Dermis microvascular lymphatic vessel endothelial cell (primary cell): ENCODE measurements at places on chromosomes 5 and 9.

- DNase-seq, result no peak
Measured at GRCh38 chr5:160419458-160420330, 813 bp upstream of the SLU7 start.

DNA sequence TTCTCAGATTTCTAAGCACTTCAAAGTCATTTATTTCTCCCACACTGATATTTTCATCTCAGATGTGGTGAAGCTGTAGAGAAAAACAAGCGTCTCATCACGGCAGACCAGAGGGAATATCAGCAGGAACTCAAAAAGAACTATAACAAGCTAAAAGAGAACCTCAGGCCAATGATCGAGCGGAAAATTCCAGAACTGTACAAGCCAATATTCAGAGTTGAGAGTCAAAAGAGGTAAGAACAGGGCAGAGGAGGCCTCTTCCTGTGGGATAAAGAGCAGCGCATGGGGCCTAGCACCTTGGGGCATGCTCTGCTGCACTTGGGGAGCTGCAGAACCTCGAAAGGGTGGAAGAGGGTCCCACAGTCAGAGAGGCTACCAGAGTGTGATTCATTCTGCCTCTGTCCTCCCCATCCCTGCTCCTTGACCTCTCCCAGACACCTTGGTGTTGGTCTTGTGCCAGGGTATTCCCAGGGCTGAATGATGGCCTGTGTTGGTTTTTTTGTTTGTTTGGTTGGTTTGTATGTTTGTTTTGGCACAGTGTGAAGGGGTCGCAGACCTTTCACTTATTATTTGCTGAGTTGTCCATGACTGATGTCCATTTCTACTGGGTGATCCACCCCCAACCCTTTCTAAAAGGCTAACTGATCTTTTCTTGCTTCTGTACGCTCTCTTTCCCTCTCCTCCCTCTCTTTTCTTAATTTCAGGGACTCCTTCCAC, 248.9 kb downstream of the DOCK8 start:
- DNase-seq, result peak; percentile 41

- DNase-seq, result no peak
Measured at GRCh38 chr9:91775708-91776028, 174.4 kb downstream of the ROR2 start.

GRCh38 chr9:132901858-132902831, 23.4 kb downstream of the SPACA9 start:
- DNase-seq, result peak; percentile 72

DNA sequence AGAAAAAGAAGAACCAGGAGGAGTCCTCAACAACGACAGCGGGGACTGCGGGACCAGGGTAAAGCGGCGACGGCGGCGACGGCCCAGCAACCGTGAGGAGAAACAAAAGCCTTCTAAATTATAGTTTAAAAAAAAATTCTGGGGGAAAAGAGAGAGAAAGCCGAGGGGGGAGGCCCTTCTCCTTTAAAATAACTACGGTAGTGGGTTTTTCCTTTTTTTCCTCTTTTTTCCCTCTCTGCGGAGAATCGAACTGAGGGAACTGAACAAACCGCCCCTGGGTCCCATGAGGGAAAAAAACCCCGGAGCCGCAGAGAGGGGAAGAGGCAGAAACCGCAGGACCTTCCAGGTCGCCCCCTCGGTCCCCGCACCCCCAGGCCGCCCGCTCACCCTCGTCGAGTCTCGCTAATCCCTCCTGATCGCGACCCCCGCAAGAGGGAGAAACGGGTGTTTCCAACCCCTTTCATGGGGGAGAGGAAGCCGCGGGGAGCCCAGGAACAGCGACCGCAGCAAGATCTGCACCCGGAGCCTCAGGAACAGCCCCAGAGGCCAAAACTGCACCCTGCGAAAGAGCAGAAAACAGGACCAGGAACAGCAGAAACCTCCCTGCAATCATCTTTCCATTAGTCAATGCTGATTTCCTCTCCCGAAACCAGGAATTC, 453 bp downstream of the CPEB4 start:
- peak; percentile 37 for DNase-seq

GRCh38 chr9:7979611-7980010, 180.0 kb upstream of the DMAC1 start:
- DNase-seq, result no peak

- no peak for DNase-seq
Measured at GRCh38 chr9:80632041-80632440, 1057.3 kb downstream of the TLE1 start.

DNA sequence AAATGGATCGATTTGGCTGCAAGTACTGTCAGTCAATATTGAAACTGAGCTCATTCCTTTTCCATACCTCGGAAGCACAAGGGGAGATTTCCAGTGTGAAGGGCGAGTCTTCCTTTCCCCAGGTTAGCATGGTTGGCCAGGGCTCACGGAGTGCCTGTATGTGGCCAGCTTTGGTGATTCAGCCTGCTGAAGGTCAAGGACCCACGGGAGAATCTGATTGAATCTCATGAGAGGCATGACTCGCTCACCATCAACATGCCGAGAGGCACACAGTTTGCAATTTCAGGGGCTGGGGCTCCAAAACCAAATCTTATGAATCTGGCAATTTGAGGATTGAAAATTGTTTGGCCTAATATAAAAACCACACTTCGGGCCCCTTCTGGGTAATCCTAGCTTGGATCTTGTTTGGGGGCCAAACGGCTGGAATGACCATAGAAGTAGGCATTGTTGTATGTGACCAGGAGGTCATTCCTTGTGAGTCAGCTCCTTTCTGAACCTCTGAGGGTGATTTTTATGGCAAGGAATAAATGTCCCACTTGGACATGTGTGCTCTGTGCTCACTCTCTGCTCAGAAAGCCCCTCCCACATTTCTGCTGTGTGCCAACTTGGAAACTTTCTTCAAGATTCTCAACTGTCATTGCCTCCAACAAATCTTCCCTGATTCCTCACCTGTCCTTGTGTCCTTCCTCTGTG, 69.8 kb downstream of the DOCK2 start:
- DNase-seq, result peak; percentile 58

DNA sequence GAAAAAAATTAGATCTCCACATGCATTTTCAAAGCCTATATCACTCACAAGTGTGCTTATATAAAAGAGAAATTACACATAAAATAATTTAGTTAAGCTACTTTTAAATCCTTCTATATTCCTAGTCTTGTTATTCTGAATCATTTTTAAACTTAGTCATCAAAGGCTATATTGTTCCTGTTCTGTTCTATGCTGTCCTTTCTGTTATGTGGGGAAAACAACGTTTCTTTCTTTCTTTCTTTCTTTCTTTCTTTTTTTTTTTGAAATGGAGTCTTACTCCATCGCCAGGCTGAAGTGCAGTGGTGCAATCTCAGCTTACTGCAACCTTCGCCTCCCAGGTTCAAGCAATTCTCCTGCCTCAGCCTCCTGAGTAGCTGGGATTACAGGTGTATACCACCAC, 389.2 kb upstream of the FTMT start:
- DNase-seq, result no peak

DNA sequence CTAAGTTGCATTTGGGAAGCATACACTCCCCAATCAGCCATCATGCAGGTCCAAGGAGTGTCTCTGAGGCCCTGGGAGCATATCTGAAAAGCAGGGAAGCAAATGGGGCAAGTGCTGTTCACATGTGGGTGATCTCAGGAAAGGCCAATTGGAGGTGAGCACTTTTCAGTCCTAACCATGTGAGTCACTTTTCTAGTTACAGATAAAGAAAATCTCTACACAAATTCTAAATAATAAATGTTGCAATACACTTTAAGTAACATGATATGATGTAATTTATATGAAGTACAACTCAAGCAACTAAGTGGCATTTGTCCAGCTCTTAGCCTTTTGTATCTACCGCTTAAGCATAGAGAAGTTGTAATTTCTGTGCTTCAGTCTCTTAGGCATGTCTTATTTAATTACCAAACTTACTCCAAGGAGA, 18.4 kb downstream of the ADAMTS16 start:
- no peak for DNase-seq

DNA sequence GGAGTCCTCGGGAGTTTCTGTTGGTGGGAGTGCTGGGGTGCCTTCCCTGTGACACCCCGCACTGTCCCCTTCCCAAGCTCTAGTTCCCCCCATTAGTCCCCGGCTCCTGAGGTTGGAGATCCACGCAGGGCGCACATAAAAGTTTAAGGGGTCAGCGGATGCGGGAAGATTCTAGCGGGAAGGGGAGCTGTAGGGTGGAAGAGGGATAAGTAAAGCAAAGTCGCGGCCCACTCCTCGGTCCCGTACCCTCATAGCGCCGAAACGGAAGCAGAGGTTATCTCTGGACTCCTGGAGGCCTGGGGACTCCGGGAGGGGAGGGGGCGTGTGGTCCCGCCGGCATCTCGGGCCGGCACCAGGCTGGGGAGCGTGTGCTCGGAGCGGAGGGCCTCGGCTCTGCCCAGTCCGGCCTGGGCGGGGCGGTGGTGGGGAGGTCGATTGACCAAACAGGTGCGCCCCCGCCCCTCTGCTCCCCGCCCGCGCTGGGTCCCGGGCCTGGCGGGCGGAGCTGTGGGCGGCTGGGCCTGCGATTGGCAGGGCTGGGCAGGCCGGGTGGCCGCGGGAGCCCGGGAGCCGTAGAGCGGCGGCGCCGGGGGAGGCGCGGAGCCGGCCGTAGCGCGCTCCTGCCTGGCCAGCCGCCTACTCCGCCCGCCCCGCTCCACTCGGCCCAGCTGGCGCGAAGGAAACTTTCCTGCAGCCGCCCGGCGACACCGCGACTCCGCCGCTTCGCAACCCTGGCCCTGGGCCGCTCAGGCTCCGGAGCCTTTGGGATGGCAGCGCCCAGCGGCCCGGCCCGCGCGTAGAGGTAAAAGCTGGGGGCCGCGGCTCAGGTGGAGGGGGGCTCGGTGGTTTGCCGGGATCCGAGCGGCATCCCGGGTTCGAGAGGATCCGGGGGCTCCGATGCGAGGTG, 52.2 kb upstream of the DAB2IP start:
- DNase-seq, result no peak

- DNase-seq, result no peak
Measured at GRCh38 chr9:114021578-114021977, 56.5 kb downstream of the AMBP start.

DNA sequence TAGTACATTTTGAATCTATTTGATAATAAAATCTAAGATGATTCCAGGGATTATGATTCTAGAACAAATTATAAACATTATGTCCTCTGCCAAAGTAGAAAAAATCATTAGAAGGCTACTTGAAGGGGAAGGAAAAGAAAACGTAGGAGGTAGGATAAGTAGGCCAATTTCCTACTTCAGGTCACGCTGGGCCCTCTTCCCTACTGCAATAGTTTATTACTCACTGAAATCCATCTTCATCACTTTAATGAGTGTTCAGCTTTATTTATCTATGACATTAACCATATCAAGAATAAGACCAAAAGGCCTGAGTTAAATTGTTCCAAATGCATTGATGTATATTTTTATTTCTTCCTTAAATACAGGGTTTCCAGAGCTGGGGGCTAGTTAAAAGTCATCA, 21.6 kb downstream of the SLC28A3 start:
- DNase-seq, result no peak

- DNase-seq, result no peak
Measured at GRCh38 chr5:6592601-6593000, 40.2 kb downstream of the NSUN2 start.

GRCh38 chr5:2748861-2749513, 2.5 kb downstream of the IRX2 start:
- no peak for DNase-seq

GRCh38 chr9:37508834-37509206, 23.1 kb downstream of the POLR1E start:
- DNase-seq, result no peak

DNA sequence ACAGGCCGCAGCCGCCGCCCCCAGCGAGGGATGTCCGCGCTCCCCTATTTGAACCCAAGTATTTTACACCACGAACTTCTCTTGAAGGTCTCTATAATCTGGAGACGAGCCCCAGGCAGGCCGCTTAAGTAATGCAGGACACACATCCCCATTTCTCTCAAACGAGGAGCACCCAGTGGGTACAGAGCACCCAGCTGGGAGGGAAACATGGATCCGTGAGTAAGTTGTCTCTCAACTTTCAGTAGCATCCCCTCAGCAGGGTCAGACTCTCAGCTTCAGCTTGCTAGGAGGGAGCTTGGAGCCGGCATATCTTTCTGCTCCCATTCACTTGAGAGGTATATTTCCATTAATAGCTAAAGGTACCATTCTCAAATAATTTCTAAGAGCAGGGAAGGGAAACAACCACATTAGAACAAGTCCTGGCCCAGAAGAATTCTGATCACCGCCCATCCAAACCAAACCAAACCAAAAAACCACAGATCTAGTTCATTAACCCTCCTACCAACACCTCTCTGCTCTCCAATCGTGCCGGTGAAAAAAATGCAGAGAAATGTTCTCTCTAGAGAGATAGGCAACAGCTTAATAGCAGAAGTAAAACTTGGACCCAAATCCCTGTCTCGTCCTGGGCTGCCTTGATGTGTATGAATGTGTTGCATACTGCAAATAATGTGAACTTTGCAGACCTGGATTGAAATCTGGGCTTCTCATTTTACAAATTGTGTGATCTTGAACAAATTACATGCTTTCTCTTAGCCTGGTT, 910 bp downstream of the TDRD7 start:
- no peak for DNase-seq

GRCh38 chr9:93064392-93065134, 6.1 kb downstream of the SUSD3 start:
- DNase-seq, result no peak

DNA sequence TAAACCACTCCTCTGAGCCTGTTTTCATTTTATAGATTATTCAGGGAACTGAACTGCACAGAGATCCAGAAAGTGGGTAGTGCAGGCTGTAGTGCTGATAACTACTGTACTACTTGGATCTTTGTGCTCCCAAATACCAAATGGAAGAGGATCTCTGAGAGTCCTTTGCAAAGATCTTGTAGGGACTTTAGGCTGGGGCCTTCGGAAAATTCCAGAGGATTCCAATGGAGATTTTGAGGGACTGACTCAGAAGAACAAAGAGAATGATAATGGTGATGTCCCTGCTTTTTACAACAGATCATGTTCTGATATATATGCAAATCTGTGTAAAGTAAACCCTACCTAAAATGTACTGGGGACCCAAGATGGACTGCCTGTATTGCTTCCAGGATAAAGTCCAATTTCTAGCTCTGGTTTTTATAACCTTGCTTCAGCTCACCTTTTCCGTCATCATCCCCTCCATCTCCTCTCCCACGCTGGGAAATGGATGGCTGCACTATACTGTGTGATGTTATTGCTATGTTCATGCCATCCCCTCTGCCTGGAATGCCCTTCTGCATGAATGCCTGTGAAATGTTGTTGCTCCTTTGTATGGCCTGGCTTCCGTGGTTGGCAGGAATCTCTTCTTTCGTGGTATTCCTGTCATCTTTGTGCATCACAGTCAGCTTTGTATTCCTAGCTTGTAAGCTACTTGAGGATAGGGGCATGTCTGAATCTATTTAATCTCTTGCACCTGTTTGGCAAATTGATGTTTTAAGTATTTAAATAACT, 9.7 kb upstream of the PSMD5 start:
- no peak for DNase-seq

- no peak for DNase-seq
Measured at GRCh38 chr5:74196233-74196632, 444.3 kb downstream of the ENC1 start.

- DNase-seq, result no peak
Measured at GRCh38 chr9:16325966-16326365, 544.5 kb downstream of the BNC2 start.

GRCh38 chr9:18141681-18142080, 332.3 kb upstream of the ADAMTSL1 start:
- no peak for DNase-seq
